CD4-positive, alpha-beta T cell treated with Interleukin-4 for 4 hours (primary cell): ENCODE measurements at places on chromosomes 2 and 18.
A peak's percentile ranks its signal among the peaks of the same experiment; 100 is the strongest.

- peak; percentile 33 for DNase-seq
These were observed 3.3 kb downstream of the INPP5D start for GRCh38 chr2:233063269-233063975.

GRCh38 chr2:129865976-129866375, 113.5 kb upstream of the RAB6C start:
- DNase-seq: no peak

DNA sequence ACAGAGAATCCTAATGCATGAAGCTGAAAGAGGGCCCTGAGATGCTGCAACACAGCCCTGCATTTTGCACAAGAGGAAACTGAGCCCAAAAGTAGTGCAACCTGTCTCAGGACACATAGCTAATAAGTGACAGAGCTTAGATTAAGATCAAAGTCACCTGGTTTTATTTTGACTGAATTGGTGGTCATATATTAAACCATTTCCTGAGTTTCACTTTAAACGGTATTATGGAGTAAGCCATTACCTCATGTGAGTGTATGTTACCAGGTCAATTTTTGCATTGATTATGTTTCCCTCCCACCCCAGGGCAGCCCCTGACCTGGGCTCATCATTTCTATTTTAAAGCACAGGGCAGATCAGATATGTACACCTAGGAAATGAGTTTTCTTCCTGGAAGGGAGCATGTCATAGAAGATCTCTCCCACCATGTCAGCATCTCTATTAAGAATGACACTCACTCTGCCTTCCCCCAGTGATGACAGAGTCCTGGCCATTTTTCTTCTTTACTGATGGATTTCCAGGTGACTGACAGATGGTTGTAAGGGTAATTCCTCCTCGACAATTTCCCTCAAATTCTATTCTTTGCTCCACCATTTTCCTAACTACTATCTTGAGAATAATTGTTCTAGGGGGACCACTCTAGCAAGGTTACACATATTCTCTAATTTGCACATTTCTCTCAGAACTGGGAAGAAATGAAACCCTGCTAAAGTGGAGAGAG, 441.3 kb upstream of the SLC14A2 start:
- DNase-seq: no peak

- no peak for DNase-seq
These were observed 159.4 kb downstream of the COPS8 start for GRCh38 chr2:237244976-237245646.

- DNase-seq: peak; percentile 27
These were observed 3.1 kb downstream of the WNT10A start for GRCh38 chr2:218883491-218884490.

DNA sequence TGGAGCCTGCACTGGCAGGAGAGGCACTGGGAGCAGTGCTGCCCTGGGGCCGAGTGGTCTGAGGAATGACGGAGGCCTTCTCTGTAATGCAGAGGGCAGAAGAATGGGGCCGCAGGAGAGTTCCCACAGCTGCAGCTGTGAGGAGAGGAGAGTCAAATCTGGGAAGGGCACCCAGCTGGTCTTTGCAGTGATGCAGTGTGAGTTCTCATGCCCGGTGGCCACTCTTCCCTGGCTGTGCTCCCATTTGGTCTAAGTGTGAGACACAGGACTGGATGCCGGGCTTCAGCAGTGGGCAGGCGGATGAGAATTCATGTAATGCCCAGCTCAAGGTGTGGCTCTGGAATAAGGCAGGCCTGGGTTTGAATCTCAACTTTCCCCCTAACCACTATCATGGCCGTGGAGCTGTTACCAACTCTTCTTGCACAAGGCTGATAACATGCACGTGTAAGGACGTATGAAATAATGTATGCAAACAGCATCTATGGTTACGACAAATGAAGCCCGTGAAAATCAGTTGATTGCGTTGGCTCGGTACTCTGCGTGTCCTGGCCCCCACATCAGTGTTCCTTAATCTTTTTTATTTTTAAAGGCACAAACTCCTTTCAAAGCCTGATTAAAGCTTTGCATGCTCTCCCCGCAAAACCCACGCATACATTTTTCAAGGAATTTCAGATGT, 71.6 kb downstream of the ACKR3 start:
- no peak for DNase-seq

DNA sequence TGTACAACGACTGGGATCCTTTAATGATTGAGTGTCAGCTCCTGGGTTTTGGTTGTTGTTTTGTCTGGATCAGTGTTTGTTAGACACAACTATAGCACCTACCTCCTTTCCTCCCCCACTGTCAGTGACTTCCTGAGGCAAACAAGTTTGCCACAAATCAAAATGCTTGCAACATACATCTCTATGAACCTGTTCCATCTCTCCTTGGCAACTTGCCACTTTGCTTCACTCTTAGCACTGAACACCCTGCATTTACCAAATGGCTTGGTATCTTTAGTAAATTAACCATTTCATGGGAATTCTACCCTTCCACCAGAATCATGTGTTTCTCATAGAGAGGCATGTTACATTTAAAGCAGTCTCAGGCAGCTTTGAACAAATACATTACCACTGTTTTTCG, 301.1 kb upstream of the TANK start:
- no peak for DNase-seq

GRCh38 chr2:96075199-96075771, 40.6 kb upstream of the GPAT2 start:
- DNase-seq: no peak

- DNase-seq: peak; percentile 41
These were observed 124.2 kb upstream of the ITGB6 start for GRCh38 chr2:160324161-160324800.

GRCh38 chr2:159713631-159714246, 1.4 kb downstream of the MARCHF7 start:
- DNase-seq: no peak

- DNase-seq: peak; percentile 80
These were observed 1.9 kb downstream of the PTMA start for GRCh38 chr2:231709981-231710798.

- DNase-seq: no peak
These were observed 619 bp upstream of the FAM168B start for GRCh38 chr2:131093696-131094462.

- DNase-seq: peak; percentile 40
These were observed 143.6 kb upstream of the MAP3K20 start for GRCh38 chr2:172931918-172932520.
